Fibroblast of skin of scalp (primary cell): ENCODE measurements at places on chromosomes 5 and 9.
A peak's percentile ranks its signal among the peaks of the same experiment; 100 is the strongest.

GRCh38 chr9:121299467-121300282 lies 31.7 kb downstream of the GSN start:
- DNase-seq, result peak; percentile 41

DNA sequence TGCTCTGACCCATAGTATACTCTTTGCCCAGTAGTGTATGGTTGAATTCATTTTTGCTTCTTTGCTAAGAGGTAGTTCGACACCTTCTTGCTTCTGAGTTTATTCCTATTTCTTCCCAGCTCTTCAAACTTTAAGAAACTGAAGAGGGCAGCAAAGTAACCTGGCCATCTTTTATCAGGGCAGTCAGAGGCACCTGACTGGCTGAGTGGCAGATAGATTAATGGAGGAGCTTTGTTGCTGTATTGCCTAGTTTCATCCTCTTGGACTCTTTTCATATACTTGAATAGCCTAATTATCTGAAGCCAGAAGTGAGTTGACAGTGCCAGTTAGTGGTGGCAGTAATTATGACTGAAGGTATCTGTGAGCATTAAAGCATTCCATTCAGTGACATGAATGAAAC lies 82.5 kb downstream of the UHRF2 start:
- DNase-seq, result no peak

DNA sequence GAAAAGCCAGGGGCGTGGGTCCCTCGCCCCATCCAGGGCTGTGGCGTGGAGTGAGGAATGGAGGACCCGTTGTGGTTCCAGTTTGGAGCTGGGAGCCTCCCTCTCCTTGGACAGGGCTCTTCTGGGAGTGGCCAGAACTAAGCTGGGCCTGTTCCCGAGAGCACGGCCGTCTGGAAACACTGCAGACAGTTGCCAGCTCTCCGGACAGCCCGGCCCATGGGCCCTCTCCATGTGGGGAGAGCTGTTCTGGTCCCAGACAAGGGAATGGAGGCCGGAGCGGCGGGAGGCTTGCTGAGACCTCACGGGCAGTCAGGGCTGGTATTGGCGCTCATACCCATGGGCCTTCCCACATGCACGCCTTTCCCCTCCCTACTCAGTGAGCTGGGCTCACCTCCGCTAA lies 45.2 kb upstream of the FCN2 start:
- no peak for DNase-seq

- DNase-seq, result peak; percentile 67
These were observed 128.3 kb downstream of the MARCHF11 start for GRCh38 chr5:16051246-16051755.

GRCh38 chr9:112334432-112334841 lies 1.0 kb upstream of the PTBP3 start:
- DNase-seq, result no peak

DNA sequence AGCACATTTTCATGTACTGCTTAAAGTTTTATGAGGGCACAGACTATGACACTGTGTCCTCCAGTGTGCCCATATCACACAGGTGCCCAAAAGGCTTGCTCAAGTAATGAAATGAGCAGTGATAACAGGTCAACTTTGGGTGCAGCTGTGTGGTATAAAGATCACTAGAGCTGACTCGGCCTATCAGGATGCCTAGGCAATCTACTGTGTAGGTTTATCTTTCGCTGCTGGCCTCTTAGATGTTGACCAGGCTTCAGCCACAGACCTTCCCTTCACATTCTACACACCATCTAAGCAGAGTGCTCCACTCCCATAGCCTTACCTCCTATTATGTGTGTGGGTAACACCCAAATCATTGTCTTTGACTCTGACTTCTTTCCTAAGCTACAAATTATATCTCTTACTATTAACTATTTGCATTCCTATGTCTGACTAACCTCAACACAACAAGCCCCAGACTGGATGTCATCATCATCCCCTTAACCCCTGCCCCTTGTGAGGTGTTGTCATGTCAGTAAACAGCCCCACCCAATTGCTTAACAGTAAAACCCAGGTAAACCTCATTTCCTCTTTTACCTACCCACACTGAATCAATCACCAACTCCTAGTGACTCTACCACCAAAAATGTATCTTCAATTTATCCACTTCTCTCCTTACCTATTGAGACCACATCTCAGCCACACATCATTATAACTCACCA lies 2.5 kb downstream of the SREK1IP1 start:
- DNase-seq, result no peak

GRCh38 chr9:124012368-124013301 lies 1.1 kb downstream of the LHX2 start:
- DNase-seq, result no peak

- DNase-seq, result peak; percentile 72
These were observed 82.2 kb downstream of the SMIM23 start for GRCh38 chr5:171867786-171868185.

DNA sequence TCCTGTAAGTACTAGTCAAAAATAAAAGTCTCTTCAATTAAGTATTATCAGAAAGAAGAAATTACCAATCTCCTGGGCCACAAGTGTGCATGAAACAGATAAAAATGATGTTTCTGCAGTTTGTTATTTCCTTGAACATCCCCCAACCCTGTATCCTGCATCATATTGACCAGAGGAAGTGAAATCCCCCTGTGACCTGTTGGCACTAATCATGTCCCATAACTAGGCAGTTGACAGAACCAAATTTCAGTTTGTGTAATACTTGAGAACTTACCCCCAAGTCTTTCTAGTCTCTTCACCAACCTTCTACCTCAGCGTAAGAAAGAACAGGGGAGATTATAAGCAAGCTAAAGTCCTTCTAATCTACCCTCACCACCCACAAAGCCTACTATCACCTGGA lies 368.2 kb upstream of the PDE4D start:
- no peak for DNase-seq

- DNase-seq, result no peak
These were observed 16.6 kb downstream of the PTGR1 start for GRCh38 chr9:111582888-111583287.

GRCh38 chr9:133563291-133563796 lies 28.8 kb downstream of the ADAMTSL2 start:
- DNase-seq, result peak; percentile 25

DNA sequence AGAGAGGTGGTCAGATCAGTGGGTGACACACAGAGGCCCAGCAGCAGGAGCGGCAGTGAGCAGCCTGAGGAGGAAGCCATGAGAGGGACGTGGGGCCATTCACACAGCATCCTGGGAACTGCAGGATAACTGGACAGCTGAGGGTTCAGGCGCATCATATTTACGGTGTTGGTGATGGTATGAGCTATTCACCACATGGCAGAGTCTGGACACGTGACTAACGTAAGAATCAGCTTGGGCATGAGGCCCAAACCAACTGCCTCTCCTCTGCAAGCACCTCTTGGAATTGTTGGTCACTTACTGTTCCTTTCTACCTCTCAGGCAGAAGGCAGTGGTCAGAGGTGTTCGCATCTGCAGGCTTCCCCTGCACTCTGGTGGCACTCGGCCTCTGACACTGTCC lies 141.1 kb downstream of the ENTREP1 start:
- DNase-seq, result peak; percentile 60

DNA sequence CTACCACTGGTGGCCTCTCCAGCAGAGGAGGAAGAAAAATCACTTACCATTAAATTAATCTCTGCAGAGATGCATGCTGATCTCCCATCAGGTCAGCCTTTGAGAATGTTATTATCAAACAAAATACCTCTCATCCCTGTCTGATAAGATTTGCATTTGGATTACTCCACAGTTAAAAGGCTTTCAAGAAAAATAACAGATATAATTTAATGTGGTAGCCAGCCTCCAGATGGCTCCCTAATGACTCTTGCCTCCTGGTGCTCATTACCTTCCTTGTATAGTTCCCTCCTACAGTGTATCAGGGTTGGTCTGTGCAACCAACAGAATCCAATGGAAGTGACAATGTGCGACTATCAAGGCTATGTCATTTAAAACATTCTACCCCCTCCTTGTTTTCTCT lies 63.6 kb upstream of the TNPO1 start:
- no peak for DNase-seq

- no peak for DNase-seq
These were observed 88.9 kb upstream of the TRPM3 start for GRCh38 chr9:71210326-71210725.

DNA sequence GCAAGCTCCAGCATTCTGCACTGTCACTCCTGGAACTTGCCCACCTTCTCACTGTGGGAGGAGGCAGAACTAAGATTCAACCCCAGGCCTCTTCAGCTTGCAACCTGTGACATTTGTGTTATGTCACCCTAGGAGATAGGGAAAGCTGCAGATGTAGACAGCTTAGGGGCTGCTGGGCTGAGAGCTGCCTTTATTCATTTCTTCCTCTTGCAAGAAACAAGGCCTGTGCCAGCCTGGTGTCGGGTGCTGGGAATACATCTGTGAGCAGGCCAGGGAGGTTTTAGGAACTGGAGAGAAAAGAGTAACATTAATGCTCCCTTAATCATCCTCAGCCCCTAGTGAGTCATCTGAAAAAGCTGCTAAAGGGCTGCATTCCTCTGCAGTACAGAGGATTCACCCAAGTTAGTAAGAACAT lies 101.8 kb downstream of the FGF18 start:
- peak; percentile 94 for DNase-seq

GRCh38 chr9:78539904-78540303 lies 243.0 kb downstream of the PSAT1 start:
- peak; percentile 29 for DNase-seq

DNA sequence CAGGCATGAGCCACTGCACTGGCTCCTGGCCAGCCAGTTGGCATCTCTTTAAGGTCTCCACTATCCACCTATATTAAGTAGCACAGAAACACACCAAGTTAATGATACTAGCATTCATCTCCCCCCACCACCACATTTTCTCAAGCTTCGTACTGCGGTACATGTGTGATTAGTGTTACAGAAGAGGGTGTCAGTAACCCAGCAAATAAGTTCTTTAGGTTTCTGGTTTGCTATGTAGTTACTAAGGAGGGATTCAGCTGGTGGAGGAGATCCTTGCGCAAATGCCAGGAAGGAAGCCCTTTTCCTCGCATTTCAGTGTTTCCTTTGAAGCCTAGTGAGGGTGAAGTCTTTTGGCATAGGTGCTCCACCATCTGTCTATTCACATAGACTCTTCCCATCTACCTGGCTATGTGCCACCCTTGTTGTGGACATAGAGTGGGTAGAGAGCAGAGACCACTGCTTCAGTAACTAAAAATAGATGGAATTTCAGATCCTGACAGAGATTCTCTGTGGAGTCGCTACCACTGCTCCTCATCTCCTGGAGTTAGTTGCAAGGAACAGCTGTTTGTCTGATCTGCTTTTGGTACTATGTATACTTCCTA lies 16.7 kb downstream of the UBE2D2 start:
- no peak for DNase-seq

DNA sequence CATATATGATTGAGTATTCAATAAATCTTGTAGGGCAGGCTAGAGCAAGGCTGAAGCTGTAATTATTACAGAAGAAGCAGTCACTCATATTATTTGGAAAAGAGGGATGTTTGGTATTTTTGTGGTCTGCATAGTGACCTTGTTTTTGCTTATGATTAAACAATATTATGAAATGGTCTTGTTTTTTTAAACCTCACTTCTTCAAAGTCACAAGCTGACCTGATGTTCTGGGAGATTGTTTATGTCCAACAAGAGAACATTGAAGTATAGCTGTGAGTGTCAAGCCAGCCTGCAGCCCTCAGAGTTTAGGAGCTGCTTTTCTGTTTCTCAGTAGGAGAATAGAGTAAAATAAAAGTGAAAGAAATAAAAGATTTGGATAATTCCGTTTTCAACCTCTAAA lies 342.2 kb downstream of the LRRC70 start:
- no peak for DNase-seq

GRCh38 chr5:155699385-155699784 lies 627.6 kb upstream of the SGCD start:
- no peak for DNase-seq

GRCh38 chr9:133087429-133088145 lies 25.8 kb downstream of the CEL start:
- DNase-seq, result no peak
